ENCODE measurements at places on chromosomes 4 and X. TPM values are rescaled to one million over a fixed set of nuclear protein-coding genes. Genes with fewer than 3 reads are reported as not detected.
A peak's percentile ranks its signal among the peaks of the same experiment; 100 is the strongest.

DNA sequence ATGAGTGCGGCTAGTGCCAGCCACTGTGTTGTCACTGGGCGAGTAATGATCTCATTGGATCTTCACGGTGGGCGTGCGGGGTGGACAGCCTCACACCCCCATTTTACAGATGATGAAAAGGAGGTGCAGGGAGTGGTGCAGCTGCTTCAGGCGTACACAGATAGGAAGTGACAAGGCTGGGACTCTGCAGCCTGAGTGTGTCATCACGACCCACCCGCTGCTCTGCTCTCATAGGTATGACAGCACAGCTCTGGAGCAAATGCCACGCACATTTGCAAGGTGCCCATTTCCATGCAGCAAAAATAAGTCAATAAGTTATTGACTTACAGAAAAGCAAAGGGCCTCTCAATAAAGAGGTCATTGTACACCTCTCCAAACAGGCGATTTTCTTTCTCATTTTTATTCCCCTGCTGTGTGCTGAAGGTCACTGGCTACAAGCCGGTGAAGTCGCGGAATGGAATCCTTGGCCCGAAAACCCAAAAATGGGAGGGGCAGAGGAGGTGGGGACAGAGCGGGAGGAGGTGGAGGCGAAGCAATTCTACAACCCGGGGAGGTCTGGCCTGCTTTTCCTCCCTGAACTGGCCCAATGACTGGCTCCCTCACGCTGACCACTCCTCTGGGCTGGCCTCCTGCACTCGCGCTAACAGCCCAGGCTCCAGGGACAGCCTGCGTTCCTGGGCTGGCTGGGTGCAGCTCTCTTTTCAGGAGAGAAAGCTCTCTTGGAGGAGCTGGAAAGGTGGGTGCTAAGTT is at the start of gene SOD3:
Gene SOD3, plus strand, starts transcription at position 658 of the 750 bp plus-strand sequence. CDS start 3,949 bp downstream, outside the sequence.
- DNase-seq, result peak; percentile 42

DNA sequence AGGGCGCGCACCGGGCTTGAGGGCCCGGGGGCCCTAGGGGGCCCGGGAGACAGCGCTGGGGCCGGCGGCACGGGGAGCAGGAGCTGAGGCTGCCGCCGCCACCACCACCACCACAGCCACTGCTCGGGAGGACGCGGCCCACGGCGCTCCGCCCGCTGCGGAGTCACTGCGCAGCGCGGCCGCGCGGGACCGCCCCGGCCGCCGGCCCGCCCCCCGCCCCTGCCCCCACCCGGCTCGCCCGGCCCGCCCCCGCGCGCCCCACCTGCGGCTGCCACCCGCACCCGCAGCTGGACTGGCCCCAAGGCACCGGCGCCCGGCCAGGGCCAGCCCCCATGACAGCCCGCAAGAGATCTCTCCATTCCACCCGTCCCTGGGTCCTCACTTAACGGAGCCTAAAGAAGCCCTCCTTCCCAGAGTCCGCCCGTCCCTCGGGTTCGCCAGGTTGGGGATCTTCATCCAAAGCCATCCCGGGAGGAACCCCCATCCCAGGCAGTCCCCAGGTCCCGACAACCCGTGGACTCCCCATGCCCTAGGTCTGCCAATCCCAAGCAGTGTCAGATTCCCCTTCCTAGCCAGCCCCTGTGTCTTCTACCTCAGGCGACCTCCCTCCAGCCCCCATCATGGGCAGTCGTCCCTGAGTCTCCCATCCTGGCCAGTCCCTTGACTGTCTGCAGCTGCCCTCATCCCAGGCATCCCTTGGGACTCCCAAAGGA is 40.0 kb upstream of the IQSEC2 start:
- DNase-seq, result no peak

- DNase-seq, result no peak
These were observed 247.1 kb upstream of the PITX2 start for GRCh38 chr4:110869862-110870572.

DNA sequence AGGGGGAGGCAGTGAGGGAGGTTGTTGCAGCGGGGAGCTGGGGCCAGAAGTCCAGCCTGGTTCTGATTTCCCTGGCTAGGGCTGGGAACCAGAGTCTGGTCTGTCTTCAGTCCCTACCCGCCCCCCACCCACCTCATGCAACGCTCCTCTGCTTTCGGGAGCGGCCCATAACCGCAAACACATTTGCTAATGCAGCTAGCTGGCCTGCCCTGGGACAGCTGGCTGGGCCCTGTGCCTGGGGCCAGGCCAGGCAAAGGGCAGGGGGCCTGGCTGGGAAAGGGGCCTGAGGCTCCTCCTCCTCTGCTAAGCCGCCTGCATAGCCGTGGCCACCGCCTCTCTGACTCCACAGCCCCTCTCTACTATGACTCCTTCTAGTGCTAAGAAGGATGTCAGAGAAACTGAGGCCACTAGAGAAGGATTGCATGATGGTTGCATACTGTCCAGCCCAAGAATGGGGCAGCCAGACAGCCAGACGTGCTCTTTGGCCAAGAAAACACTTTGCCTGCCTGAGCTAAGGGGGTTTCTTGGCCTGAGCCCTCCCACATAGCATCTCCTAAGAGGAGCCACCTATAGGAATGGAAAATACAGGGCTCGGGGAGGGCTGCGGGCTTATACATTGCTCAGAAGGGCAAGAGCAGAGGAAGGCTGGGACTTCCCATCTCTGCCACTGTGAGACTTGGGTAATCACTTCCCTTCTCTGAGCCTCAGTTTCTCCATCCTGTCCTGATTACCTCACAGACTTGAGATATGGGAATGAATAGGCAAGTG is 76.9 kb downstream of the PJA1 start:
- no peak for DNase-seq

DNA sequence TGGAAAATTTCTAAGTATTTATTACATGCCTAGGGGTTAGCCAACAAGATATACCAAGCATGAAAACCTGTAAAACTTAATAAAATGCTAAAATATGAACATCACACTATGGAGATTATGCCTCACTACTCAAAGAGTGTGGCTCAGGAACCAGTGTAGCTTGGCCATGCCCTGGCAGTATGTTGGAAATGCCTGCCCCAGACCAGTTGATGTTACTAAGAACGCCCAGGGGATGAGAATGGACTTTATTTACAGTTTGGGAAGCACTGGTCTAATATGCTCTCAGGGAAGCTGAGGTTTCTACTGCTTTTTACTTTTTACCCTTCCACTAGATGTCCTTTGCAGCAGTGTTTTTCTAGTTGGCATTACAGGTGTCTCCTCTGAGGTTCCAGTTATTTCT is 23.7 kb upstream of the TXLNG start:
- DNase-seq, result no peak

GRCh38 chr4:165472943-165473676 is 94.3 kb downstream of the CPE start:
- DNase-seq, result no peak

- no peak for DNase-seq
These were observed 127.2 kb downstream of the FNIP2 start for GRCh38 chr4:158895797-158896576.

DNA sequence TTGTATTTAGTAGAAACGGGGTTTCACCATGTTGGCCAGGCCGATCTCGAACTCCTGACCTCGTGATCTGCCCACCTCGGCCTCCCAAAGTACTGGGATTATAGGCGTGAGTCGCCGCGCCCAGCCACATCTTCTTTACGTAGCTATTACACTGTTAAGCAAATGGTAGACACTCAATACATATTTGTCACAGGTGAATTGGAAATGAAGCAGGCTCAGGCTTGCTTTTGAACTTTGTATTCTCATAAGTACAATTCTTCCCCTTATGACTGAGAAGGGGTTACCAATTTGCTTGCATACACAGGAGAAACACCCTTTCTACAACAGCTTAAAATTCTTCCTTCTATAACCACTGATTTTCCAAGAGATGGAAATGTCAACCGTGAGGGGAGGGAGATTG is 787 bp upstream of the SRPX2 start:
- DNase-seq, result no peak

DNA sequence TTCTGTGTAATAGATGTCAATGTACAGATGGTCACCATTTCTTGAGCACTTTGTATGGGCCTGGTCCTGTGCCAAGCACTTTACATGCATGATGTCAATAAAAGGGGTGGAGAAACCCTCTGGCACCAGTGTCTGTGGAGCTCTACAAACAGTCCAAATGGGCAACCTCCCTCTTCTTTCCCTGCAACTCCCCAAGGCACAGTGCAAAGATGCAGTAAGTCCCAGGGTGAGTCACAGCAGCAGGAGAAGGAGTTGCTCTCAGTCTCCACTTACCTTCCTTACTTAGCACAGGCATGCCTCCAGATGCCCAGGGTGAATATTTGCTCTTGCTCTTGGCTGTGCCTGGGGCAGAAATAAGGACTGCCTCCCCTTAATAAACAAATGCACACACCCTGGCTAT is 4.3 kb downstream of the OCIAD2 start:
- DNase-seq, result no peak

DNA sequence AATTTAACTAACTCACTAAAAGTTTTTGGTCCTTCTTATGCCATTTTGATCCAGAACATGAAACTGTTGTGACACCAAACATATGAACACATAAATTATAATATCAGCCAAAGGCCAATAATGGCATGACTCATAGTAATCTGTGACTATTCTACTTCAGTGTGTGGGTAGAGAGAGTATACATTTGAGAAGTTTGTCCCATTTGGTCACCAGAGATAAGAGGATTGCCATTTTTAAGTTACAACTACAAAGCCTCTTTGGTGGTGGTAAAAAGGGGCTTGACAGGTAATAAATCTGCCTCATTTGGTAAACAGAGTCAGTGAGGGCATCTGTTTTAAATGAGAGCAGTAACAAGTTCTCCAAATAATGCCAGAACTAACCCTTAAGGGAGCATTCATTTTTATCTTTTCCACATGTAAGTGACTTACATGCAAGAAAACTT is 117.9 kb downstream of the TBC1D19 start:
- DNase-seq, result no peak

- DNase-seq, result no peak
These were observed 20.4 kb downstream of the HERC5 start for GRCh38 chr4:88477229-88477860.

GRCh38 chr4:19214591-19215186 is 1037.0 kb upstream of the SLIT2 start:
- DNase-seq, result no peak

DNA sequence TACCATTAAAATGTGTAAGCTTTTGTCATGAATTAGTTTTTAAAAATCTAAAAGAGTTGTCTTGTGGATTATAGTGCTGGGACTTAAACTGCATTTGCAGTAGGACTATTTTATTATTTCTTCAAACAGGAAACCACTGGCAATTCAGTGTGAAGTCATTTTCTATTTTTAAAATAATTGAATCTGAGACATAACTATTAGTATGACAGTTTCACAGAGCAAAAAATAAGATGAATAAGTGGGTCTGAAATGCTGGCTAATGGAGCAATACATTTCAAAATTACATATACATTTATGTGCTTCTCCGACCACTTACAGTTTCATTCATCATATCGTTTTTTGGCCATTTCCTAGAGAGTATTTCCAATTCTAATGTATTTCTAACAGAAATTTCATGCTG is 75.3 kb upstream of the RAPGEF2 start:
- DNase-seq, result no peak

DNA sequence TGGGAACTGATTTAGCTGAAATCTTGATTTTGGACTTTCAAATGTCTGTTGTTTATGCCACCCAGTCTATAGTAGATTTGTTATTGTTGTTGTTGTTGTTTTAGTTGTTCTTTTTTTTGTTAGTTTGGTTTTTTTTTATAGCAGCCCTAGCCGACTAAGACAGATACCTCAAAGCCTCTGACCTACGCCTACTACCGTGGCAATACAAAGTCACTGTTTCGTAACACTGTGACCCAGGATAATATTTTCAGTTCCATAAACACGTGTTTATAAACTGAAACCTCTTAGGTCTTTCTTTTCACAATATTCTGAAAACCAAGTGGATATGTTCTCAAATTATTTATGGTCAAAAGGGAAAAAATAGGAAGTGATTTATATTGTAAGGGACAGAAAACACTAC is 32.8 kb downstream of the VCX2 start:
- no peak for DNase-seq

DNA sequence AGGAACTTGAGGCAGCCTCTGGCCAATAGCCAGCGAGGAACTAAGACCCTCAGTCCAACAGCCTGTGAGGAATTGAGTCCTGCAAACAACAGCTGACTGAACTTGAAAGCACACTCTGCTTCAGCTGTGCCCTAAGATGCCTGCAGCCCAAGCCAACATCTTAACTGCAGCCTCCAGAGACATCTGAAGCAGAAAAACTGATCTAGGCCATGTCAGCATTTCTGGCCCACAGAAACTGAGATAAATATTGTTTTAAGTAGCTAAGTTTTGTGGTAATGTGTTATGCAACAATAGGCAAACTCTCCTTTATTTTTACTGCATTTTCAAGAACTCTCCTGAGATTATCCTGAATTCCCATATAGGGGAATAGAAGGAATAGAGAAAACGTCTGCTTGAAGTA is 24.4 kb upstream of the PIGA start:
- DNase-seq, result no peak

- no peak for DNase-seq
These were observed 162.3 kb upstream of the EDNRA start for GRCh38 chr4:147318586-147318985.

- no peak for DNase-seq
These were observed 48.3 kb downstream of the AMELX start for GRCh38 chrX:11341274-11342201.

DNA sequence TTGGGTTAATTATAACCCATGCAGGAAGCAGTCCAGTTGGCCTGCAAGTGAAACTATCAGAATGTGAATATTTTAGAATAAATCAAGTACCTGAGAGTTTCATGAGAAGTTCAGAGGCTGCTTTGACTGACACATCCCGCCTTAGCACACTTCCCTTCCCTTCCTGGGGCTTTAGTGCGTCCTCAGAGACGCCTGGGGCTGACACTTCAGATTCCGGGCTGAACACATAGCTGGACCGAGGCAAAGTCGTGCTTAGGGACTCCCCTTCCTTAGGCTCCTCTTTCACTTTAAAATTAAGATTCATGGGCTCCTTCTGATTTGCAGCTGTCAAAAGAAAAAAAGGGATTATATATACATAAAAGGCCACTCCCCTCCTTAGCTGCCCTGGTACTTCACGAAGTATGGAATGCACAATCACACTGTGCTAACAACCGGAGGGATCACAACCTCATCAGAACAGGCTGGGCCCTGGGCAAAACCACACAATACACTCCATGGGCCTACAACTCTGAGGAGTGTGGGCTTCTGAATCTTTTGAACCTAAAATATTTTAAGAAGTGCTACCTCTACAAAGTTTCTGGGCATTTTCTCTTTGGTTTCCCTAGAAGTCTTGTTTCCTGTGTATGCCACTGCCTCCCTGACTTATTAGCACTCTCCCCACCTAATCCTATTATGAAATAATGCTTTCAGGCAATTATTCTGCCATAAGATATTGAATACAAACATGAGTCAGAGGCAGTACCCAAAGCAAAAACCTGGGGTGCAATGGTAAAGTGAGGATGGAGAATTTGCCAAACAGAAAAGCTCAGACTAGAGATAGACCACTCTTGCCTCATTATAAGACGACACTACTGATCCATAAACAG is 68.2 kb downstream of the ZNF827 start:
- DNase-seq, result no peak

- peak; percentile 37 for DNase-seq
These were observed 1.9 kb downstream of the BCORL1 start for GRCh38 chrX:129984111-129984958.

- peak; percentile 9 for DNase-seq
These were observed 960 bp downstream of the TRPC3 start for GRCh38 chr4:121950680-121951520.

Gene UGT8
- 7.5 TPM for total RNA-seq

Gene ANKRD50
- 27.0 TPM for total RNA-seq

Gene ANXA3
- 123 TPM for total RNA-seq

Gene POU4F2
- 0.17 TPM for total RNA-seq

Gene SLC25A53
- total RNA-seq, result 9.9 TPM

Gene STS
- total RNA-seq, result 7.8 TPM

Gene ADH1C
- total RNA-seq, result 4.6 TPM

Gene ENPEP
- 1.4 TPM for total RNA-seq

Gene RXFP1
- not detected for total RNA-seq

Gene CLDN34
- total RNA-seq, result 0.42 TPM

All from progenitor cell of endocrine pancreas (in vitro differentiated cells).